ENCODE measurements at places on chromosomes 11 and 22. TPM values are rescaled to one million over a fixed set of nuclear protein-coding genes. Genes with fewer than 3 reads are reported as not detected.

Gene TMEM135
- 17.9 TPM for polyA plus RNA-seq

Gene BEST1
- 0.04 TPM for polyA plus RNA-seq

Gene VPS26B
- polyA plus RNA-seq, result 38.0 TPM

DNA sequence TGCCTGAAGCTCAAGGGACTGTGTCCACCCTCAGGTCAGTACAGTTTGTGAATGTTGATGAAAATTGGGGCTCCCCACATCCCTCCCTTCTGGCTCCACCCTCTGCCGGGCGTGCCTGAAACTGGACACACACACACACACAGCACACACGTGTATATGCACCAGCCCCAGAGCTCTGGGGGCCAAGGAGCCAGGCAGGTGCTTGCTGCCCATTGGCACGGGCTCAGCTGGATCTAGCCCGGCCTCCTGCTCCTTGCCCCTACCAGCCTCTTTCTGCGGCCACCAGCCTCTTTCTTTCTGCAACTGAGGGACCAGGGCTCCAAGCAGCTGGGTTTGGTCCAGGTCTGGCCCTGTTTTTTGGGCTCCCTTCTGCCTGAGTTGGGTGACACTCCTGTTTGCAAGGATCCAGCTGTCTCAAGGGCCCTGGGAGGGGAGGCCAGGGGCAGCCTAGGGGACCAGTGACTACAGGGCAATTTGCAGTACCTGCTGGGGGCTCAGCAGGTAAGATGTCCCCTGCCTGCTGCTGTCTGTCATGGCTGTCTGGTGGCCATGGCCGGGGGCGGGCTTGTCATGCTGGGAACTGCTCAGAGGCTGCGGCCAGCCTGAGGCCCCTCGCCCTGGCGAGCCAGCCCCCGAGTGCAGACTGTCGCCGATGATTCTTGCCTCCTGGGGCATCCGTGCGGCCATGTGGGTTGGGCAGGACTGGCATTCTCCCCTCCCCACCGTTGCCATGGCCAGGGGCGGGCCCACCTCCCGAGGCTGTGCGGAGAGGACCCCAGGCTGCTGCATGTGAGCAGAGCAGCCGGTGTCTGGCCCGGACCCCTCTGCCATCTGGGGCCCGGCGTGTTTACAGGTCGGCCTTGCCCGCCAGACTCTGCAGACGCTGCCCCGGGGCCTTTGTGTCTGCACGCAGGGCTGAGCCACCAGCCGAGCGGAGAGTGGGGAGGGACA, 51.5 kb upstream of the PPARA start:
- H3K27ac ChIP-seq, result no peak overlapping the region
- H3K36me3 ChIP-seq, result peaks cover 14% of the 10 kb centered on the region
- no peak overlapping the region for H3K4me3 ChIP-seq
- no peak for DNase-seq
- H3K27me3 ChIP-seq, result no peaks in the 10 kb centered on the region

DNA sequence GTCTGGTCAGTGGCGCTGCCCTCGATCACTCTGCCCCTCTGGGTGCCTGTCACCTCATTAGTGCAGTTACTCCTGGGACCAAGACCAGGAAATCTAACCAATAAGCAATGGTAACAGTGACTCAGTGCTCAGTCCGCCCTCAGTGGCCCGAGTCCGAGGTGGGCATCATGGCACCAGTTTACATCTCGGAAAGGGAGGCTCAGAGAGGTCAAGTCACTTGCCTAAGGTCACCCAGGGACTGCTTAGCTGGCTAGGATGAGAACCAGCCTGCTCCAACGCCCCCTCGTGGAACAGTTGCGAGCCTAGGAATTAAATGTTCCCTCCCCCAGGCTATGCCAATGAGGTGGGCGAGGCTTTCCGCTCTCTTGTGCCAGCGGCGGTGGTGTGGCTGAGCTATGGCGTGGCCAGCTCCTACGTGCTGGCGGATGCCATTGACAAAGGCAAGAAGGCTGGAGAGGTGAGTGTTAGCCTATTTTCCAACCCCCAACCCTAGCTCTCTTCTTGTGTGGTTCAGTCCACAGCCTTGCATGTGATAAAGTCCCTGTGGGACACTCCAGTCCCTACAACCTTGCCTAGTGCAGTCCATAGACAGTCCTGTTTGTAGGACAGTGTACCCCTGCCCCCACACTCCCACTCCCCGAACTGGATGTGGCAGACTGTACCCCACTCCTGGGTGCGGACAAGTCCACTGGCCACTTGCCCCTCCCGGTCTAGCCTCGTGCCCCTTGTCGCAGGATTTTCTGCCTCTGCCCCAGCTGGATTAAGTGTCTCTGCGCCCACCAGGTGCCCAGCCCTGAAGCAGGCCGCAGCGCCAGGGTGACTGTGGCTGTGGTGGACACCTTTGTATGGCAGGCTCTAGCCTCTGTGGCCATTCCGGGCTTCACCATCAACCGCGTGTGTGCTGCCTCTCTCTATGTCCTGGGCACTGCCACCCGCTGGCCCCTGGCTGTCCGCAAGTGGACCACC, 1.1 kb downstream of the MTFP1 start:
- H3K4me3 ChIP-seq, result peak overlapping the region; percentile 37
- no peaks in the 10 kb centered on the region for H3K36me3 ChIP-seq
- H3K27me3 ChIP-seq, result no peaks in the 10 kb centered on the region
- peaks cover 37% of the 10 kb centered on the region for H3K4me1 ChIP-seq
